HuH-7.5 (cell line): ENCODE measurements at places on chromosomes 11 and 22.

GRCh38 chr11:19594326-19594725, 118.3 kb upstream of the NAV2 start:
- DNase-seq, result no peak

GRCh38 chr11:105206633-105207032, 67.1 kb upstream of the CARD18 start:
- DNase-seq, result peak; percentile 7

DNA sequence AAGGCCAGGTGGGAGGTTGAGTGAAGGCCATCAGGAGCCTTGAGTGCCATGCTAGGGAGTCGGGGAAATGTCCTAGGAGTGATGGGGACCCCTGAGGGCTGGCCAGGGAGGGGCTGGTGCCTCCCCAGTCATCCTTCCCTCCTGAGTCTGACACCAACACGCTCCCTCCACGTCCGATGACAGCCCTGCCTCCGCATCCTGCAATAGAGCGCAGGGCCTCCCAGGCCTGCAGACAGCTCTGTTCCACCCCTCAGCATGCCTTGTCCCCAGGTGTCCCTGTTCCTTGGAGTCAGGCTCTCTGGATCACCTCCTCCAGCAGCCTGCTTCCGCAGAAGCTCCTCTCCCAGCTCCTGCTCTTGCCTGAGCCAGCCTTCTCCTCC, 3.1 kb downstream of the RAC2 start:
- DNase-seq, result no peak

- no peak for DNase-seq
Observed at GRCh38 chr22:39024519-39025308, 3.8 kb downstream of the APOBEC3D start.

DNA sequence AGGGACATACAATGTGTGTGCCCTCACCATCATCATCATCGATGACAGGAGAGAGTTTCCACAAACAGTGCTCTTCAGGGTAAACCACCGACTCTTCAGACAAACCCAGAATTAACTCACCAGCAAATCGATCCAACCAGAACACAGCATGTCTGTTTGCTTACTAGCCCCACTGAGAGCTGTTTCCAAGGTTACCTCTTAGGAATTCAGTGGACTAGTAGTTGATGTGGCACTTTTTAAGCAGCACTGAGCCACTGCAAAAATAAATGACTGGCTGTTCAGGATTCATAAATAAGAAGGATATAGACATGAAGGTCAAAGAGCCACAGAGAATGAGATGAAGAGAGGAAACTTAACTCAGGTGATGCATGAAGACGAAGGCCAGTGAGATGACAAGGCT, 83.1 kb downstream of the PARVA start:
- no peak for DNase-seq

GRCh38 chr22:46295277-46295971, 1.2 kb upstream of the GTSE1 start:
- DNase-seq, result no peak

DNA sequence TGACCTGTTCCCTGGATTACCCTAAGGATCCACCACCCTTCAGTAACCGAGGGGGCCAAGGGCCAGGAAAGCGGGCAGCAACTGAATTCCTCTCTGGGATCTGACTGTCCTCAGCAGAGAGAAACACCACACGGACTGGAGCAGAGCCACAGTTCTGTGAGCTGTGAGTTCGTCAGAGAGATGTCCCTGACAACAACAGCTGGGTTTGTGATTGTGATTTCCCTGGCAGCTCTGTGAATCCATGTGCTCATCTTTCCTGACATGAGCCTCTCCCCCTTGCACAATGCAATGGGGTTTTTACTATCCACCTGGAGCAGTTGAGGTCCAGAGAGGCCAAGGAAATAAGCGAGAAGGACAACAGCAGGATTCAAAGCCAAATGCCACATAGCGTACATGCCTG, 69.4 kb upstream of the AMPD3 start:
- DNase-seq, result no peak

- no peak for DNase-seq
Observed at GRCh38 chr11:94011478-94011877, 9.7 kb upstream of the HEPHL1 start.

DNA sequence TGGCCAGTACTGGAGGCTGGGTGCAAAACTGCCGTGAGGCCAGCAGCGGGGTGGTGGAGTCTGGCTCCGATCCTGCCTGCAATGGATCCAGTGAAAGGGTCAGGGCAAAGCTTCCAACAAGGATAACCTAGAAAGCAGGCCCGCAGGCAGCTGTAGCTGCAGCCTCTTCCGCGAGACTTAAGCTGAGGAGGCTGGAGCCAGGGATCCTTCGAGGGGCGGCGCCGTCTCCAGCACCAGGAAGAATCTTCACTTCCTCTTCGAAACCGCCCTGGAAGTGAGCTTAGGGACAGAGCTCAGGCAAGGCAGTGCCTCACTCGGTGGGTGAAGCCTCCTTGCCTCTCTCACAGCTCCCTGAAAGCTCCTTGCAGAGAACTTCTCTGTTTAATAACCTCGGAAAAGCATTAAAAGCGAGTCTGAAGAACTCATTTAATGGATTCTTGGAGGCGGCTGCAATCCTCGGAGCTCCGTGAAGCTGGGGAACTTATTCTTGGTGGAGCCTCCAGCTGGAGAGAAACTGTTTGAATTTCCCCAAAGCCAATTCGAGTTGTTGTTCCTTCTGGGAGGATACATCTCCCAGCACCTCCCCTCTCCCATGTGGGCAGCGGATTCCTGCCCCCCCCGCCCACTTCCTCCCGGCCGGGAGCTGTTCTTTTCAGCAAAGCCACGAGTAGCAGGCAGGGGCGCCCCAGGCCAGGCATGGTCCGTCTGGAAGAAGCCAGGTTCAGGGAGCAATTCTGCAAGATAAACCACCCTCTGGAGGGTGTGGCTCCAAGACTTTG, 169.9 kb downstream of the CTTN start:
- no peak for DNase-seq

GRCh38 chr11:111814106-111814505, 47.9 kb upstream of the PPP2R1B start:
- DNase-seq, result no peak

DNA sequence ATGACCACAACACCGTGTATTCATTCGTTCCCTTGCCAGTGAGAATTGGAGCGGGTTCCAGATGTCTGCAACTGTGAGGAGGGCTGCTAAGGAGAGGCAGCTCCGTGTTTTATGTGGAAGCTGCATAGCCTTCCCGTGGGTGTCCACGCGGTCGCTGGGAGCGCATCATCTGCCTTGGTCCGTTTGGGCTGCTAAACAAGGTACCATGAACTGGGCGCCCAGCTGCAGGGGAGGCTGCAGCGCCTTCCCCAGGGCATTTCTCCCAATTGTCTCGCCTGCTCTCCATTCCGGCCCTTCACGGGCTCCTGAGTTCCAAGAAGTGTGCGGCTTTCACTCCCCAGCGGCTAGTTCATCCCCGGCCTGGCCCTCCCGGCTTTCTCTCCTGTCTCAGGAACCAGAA, 1446.4 kb downstream of the TBC1D22A start:
- no peak for DNase-seq

- no peak for DNase-seq
Observed at GRCh38 chr22:31874821-31875220, 69.5 kb upstream of the YWHAH start.

GRCh38 chr11:118896472-118896913, 12.8 kb downstream of the CXCR5 start:
- DNase-seq, result no peak

- DNase-seq, result no peak
Observed at GRCh38 chr22:22691055-22691454, 46.6 kb downstream of the GGTLC2 start.

DNA sequence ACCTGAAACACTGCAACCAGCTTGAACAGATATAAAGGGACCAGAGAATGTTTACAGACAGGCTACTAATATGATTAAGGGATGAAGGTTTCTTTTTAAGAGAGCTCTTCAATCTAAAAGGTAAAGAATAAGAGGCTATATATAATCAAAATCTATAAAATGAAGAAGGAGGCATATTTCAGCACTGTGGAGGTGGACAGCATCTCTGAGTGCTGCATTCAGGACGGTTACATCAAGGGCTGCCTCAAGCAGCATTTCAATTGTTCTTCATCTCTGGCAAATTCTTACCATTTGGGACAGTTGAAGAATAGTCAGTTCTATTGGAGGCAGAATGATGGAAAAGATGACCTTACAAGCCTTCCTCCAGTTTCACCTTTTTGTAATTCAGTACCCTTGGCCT, 139.6 kb upstream of the LMO1 start:
- no peak for DNase-seq

- DNase-seq, result no peak
Observed at GRCh38 chr11:96055706-96056387, 131.9 kb upstream of the MTMR2 start.

DNA sequence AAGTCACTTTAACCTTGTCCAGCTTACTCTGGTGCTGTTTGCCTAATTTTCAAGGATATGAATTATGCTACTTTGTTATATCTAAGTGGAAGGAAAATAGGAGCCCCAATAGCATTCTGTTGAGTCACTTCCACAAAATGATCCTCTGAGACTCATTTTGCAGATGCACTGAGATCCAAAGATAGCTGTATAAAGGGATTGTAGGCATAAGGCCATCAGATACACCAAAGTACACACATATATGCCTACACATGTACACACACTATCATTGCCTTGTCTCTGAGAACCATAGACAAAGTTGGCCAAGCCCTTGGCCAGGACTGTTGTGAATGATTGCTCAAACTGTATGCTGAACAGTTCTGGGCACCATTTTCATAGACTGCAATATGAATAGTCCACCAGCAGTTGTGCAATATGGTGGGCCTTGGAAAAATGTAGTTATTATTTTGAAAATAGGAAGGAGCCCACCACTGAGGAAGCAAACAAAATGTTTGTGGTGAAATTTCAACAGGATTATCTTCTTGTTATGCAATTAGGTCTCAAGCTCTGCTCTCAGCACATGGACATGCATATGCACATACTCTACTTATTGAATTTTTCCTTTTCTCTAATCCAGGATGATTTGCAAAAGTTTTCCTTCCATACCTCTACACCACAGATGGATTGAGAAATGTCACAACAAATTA, 186.0 kb upstream of the CTSC start:
- DNase-seq, result no peak

DNA sequence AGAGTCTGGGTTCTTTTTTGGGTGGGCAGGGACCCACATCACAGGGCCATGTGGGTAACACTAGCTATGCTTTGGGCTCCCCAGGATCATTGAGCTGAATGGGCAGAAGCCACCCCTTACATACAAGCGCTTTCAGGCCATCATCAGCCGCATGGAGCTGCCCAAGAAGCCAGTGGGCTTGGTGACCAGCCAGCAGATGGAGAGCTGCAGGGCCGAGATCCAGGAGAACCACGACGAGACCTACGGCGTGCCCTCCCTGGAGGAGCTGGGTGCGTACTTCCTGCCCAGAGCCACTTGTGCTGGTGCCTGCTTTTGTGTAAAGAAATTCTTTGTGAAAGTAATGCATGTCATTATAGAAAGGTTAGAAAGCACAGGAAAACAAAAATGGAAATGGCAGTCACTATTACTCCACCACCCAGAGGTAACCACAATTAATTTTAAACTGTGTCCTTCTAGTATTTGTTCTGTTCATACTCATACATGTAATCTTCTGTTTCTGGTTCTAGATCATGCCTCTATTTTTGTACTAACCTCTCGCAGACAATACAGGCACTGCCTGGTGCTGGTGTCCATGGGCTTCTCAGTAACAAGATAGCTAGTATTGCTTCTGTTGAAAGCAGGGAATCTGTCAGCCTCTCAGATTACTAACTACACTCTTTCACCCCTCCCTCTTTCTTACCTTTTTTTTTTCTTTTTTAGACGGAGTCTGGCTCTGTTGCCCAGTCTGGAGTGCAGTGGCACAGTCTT, 13.7 kb downstream of the CRY2 start:
- DNase-seq, result no peak

- DNase-seq, result no peak
Observed at GRCh38 chr22:20890975-20891374, 26.2 kb upstream of the CRKL start.

GRCh38 chr11:130847517-130847916, 68.8 kb downstream of the SNX19 start:
- DNase-seq, result no peak
